Activated T-cell treated with anti-CD3 and anti-CD28 coated beads for 24 hours (primary cell): ENCODE measurements at places on chromosomes 5 and 9.

DNA sequence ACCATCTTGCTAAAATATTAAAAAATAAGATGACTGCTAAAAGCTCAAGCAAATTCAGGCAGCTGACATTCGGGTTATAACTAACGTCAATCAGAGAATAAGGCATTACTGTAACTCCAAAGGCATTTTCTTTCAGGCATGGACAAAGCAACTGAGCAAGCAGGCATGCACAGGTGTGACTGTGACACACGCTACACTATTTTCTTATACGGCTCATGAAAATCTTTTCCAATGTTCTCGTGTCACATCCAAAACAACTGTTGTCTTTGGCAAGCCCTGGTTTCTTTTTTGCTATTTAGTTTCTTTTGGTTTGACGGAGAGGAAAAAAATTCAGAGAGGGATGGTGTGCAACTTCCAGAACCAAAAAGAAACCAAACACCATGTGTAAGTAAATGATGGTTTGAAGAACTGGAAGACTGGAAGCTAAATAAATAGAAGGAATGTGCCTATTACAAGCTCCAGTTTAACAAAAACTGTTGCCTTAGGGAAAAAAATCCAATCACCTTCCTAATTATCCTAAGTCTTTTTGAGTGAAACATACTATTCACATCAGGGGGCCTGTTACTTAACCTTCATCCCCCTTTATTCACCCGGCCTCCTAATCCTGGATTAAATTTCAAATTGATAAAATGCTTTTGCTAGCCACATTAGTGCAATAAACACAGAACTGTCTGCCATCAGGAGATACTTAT, 277.6 kb downstream of the PSAT1 start:
- no peak for DNase-seq

DNA sequence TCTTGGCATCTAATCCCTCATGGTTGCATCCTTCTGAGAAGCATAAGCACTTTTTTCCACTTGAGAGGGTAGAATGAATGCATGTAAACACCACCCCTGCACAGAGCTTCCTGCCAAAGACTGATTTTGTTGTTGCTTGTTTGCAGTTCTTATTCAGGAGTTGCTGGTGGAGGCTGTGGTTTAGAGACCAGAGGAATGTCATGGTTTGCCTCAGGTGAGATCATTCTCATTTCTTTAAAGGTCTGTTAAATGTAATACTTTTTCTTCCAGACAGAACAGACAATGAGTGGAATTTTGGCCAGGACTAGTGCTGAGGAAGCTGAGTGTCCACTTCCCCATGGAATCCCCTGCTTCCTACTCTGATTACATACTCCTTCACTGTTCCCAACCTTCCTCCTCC, 3.2 kb upstream of the TNC start:
- no peak for DNase-seq

DNA sequence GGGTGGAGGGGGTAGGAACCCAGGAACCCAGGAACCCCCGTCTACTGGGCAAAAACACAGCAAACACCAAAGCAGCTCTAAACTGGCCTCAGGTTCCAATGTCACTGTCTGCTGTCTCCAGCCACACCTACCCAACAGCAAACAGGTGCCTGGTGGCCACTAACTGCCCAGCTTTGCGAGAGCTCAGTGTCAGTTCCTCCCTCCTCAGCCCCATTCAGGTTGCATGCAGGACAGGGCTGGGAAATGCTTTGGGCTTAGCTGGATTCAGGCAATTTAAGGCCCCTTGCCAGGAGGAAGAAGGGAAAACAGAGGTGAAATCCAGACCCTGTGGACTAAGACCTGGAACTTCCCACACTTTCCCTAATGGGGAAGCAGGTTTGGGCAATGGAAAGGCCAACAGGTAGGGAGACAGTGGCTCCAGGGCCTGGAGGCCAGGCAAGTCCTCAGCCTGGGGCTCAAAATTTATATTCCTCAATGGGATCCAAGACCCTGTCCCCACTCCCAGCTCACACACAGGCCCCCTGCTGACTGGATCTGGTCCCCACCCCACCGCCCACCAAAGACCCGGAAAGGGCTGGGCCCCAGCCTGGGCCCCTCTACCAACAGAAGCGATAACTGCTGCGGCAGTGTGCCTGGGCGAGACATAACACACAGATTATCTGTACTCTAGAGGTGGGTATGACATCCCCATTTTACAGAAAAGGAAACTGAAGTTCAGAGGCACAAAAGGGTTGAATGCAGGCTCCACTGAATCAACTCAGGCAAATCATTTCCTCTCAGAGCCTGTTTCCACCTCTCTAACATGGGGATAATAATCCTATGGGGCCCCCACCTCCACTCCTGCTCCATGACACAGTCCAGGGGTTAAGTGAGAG, 3.5 kb downstream of the EEIG1 start:
- no peak for DNase-seq

DNA sequence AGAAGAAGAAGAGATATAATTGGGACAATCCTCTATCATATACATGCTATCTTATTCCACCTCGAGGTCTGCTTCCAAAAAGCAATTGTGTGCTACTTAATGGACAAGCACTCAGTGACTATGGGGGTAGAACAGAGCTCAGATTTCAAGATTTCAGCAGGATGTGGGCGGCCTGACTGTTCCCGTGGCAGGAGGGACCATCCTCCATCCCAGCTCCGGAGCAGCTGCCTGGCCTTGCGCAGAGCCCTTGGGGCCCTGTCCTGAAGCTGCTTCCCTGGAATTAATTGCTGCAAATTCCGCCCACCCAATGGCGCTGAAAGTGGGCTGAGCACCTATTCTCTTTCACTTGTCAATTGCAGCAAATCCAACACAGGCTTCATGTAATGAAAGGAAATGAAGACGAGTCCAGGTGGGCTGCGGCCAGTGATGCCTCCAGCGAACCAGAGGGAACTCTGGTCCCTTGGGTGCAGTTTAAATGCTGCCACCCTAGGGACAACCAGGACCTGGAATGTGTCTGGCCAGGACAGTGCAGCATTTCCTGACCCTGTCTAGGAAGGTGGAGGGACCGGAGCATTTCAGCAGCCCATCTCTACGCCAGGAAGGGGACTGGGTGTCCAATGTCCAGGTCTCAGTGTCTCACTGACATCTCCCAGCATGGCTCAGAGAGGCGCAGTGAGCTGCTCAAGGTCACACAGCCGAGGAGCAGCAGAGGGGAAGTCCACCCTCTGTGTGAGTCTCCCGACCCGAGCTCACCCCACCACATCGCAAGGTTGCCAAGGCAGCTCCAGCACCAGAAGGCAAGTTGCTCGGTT, 50.5 kb upstream of the FCN1 start:
- DNase-seq = no peak

- DNase-seq = no peak
These were observed 293.2 kb downstream of the CTNND2 start for GRCh38 chr5:11611011-11611410.

- DNase-seq = no peak
These were observed 22.2 kb upstream of the SLC1A3 start for GRCh38 chr5:36584009-36584875.

GRCh38 chr9:121365564-121365963, 4.5 kb downstream of the STOM start:
- no peak for DNase-seq

DNA sequence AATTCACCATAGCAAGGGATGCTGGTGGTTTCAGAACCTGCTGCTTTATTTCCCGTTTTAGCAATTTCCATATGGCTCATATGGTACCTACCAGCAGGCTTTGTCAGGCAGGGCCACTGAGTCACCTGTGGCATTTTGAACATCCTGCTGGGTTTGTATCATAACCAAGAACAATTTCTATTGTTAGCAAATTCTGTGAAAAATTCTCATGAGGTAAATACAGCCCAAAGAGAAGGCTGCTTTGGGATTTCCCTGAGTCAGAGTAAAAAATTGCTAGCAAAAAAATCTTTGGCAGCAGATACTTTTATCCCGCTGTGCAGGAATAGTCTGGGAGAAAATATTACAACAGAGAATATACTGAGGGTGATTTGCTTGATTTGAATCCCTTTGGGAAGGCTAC, 52.7 kb downstream of the PRR16 start:
- no peak for DNase-seq

DNA sequence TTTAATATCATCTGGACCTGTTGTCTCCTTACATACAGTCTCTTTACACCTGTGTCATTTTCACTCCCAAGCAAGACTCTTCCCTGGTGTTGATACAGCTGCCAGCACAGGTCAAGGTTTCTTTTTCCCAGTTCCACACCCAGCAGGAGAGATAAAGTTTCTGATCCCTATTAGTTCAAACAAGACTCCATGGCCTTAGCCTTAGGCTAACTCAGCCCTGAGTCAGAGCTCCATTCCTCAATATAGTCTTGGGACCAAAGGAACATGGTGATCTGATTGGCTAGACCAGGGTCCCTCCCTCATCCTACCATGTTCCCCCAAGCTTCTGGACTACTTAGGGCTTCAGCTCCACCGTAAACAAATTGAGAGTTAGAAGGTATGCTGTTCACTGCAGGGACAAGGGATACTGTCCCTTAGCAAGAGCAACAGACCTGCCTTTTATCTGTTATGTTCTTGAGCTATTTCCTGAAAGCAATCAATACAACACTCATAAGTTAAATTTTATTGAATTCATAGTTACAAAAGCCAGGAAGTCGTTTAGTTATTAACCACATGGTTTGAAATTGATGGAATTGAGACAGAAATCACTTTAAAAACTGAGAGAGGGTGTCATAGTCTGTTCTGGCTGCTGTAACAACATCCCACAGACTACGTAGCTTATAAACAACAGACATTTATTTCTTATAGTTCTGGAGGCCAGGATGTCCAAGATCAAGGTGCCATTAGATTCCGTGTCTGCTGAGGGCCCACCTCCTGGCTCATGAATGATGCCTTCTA, 20.5 kb downstream of the SLC1A1 start:
- no peak for DNase-seq

- DNase-seq = no peak
These were observed 185.7 kb downstream of the PBX3 start for GRCh38 chr9:125932746-125933455.

GRCh38 chr9:124124729-124125650, 113.4 kb downstream of the LHX2 start:
- no peak for DNase-seq

GRCh38 chr9:33043671-33044070, 18.6 kb downstream of the DNAJA1 start:
- no peak for DNase-seq

GRCh38 chr5:81787474-81788242, 36.8 kb upstream of the SSBP2 start:
- no peak for DNase-seq

DNA sequence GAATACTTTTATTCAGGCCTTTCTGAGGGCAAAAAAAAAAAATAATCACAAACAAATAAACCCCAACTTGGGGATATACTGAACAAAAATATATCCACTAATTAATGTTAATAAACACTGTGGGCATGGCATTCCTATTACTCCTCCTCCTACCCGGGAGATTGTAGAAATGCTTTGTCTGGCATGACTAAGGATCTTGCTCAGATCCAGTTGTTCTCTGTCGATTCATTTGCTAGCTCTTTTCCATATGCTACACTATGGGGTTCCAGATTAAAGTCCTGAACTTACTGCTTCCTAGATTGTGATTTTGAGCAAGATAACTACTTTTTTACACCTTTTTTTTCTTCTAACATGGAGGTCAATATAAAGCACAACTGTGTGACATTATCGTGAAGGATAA, 102.2 kb upstream of the PRR16 start:
- DNase-seq = no peak

DNA sequence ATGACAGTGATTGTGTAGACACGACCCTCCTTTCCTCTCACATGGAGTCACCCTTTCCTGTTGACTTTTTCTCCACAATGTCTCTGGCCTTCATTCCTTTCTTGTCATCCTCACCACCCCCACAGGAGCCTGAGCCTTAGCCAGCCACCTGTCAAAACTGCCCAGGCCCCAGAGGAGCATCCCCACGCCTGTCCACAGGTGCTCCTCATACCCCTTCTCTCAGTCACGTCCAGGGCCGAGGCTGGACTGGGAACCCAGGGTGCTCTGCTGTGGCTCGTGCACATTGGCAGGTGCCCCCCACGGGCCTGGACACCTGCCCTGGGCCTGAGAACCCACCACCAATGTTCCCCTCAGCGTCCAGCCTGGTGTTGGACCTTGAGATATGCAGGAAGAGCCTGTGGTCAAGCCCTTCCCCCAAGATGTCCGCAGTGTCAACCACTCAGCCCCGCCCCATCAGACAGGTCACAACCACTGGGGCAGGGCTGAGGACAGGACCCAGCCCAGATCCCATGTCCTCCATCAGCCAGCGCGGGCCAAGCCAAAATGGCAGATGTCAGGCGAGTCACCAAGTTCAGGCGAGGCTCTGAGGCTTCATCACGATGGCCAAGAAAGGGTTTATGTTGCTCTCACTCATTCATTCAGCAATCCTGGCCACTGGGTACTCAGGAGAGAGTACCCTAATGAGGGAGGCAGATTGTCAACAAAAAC, 65.8 kb upstream of the STXBP1 start:
- DNase-seq = no peak

- DNase-seq = no peak
These were observed 455.3 kb downstream of the RAB3C start for GRCh38 chr5:59037941-59038797.

DNA sequence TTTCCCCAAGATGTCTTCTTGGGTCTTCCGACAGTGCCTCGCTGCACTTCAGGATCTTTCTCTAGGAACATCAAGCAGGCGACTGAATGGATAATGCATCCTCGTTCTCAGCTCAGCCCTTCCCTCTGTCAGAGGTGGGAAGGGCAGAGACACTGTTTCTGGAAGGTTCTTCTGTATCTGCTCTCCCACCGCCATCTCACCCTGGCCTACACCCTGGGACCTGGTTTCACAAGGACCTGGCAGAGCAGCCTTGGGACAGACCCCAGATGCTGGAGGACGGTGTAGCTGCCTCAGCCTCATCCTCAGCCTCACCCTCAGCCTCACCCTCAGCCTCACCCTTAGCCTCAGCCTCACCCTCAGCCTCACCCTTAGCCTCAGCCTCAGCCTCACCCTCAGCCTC, 18.5 kb downstream of the MRPL36 start:
- no peak for DNase-seq

DNA sequence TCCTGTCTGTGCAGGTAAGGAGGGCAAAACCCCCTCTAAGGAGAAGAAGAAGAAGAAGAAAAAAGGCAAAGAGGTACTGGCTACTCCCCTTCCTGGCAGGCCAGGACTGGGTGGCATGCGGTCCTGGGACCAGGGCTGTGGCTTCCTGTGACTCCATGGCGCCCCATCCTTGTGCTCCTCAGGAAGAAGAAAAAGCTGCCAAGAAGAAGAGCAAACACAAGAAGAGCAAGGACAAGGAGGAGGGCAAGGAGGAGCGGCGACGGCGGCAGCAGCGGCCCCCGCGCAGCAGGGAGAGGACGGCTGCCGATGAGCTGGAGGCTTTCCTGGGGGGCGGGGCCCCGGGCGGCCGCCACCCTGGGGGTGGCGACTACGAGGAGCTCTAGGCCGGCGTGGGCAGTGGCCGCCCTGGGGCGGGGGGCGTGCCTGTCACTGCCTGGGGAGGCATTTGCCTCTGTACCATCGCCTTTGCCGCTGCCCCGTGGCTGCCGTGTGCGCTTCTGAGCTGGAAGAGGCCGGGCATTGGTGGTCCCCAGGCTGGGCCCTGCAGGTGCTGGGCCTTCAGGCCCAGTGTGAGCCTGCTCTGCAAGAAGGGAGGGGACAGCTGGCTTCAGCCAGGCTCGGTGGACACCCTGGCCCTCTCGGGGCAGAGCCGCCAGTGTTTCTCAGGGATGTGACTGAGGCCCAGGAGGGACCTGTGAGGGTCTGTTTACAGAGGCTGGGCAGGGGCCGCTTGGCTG, 2.0 kb upstream of the AJM1 start:
- no peak for DNase-seq
